Mesothelial cell of epicardium (in vitro differentiated cells): ENCODE measurements at places on chromosomes 7 and 10.

DNA sequence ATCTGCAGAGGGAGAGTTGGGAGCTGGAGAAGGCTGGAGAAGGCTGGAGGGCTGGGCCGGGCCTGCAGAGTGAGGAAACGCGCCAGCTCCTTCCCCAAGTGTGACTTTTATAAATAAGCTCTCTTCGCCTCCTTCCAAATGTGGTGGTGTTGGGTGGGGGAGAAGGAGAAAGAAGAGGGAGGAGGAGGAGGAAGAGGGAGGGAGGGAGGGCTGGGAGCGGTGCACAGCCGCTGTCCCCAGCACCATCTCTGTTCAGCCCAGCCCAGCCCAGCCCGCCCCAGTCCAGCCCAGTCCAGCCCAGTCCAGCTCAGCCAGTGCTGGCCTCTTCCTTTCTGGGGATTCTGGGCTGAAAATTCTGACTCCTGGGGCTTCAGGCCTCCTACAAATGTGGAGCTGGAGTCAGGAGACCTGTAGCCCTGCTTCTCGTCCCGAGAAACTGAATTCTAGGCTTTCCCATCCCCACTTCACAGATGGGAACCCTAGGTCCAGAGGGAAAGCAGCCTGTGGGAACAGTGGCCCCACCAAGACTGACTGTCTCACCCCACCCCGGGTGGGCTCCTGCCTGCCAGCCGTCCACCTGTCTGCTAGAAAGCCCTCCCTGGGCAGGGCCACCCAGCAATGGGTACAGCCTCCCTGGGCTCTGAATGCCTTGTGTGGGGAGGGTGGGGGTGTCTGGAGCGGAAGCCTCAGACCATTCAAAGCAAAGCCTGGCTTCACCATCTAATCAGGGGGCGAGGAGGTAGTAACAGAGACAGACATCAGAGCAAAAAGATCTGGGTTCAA, 2.3 kb downstream of the STX1A start:
- DNase-seq: no peak

DNA sequence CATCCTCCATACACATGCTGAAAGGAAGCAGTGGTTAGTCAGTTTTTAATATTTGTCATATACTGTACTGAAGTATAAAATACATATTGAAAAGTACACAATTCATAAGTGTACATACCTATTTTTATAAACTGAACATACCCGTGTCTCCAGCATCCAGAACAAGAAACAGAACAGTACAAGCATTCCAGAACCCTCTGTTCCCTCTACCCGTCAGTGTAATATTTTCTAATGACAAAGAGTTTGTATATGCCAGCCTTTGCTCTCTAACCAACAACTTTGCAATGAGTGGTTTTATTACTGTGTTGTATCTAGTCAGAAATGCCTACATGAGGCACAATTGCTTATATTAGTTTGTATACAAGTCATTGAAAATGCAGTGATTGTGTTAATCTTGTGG, 18.7 kb upstream of the RAB18 start:
- no peak for DNase-seq

GRCh38 chr10:47378183-47378510, 5.9 kb downstream of the ZNF488 start:
- no peak for DNase-seq

DNA sequence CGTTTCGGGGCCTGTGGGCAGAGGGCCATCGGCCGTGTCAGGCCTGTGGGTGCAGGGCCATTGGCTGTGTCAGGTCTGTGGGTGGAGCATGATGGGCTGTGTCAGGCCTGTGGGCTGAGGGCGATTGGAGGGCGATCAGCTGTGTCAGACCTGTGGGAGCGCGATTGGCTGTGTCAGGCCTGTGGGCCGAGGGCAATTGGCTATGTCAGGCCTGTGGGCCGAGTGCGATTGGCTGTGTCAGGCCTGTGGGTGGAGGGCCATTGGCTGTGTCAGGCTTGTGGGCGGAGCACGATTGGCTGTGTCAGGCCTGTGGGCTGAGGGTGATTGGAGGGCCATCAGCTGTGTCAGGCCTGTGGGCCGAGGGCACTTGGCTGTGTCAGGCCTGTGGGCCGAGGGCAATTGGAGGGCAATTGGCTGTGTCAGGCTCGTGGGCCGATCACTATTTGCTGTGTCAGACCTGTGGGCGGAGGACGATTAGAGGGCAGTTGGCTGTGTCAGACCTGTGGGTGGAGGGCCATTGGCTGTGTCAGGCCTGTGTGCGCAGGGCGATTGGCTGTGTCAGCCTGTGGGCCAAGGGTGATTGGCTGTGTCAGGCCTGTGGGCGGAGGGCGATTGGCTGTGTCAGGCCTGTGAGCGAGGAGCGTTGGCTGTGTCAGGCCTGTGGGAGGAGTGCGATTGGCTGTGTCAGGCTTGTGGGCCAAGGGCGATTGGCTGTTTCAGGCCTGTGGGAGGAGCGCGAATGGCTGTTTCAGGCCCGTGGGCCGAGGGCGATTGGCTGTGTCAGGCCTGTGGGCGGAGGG, 54.1 kb downstream of the DYNC2I1 start:
- no peak for DNase-seq

DNA sequence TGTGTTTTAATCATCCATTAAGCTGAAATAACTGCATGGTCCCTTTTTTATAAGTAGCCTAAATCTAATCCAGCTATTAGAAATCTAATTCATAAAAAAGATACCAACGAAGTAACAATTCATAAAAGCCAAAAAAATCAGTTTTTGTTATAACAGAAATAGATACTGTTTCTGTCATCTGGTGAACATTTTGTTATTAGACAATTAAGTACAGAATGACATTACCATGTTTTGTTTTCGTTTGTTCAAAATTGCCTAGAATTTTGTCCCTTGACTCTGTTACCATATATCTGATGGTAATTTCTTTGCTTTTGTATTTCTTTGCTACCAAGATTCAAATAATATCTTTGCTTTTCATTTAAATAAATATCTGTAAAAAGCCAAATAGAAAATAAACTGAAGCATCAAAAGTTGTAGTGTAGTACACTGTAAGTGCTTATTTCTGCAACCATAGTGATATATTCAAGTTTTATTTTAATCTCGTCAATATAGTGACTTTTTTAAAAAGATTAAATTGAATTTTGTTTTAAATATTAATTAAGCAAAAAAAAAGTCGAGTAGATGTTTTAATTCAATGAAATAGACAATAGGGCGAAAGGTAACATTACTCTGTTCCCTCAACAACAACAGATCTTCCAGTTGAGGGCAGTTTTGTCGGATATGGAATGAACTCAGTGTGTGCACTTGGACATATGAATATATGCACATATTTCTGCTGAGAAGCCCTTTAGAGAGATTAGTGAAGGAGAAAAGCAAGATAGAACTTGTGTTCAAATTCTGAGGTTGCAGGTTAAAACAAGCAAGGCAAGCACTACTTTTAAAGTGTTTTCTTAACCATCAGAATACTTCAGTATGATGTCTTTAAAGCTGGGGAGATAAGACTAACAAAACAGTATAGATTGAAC, 7.9 kb upstream of the IGF2BP3 start:
- DNase-seq: no peak

DNA sequence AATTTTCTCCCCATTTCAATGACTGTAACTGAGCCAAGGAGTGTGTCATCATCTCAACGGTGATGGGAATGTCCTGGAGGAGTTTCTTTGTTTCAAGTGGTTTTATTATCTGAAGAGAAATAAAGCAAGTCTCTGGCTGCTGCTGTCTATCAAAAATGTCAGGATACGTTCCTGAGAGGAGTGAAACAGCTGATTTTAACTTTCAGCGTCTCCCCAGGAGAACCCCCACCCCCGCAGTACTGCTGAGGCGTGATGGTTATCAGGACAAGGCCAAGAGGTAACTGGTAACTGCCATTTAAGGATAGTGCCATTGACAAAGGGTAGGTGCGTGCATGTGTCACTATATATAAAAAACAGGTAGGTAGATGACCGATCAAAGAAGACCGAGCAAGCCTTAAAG, 70.3 kb upstream of the LRGUK start:
- no peak for DNase-seq

DNA sequence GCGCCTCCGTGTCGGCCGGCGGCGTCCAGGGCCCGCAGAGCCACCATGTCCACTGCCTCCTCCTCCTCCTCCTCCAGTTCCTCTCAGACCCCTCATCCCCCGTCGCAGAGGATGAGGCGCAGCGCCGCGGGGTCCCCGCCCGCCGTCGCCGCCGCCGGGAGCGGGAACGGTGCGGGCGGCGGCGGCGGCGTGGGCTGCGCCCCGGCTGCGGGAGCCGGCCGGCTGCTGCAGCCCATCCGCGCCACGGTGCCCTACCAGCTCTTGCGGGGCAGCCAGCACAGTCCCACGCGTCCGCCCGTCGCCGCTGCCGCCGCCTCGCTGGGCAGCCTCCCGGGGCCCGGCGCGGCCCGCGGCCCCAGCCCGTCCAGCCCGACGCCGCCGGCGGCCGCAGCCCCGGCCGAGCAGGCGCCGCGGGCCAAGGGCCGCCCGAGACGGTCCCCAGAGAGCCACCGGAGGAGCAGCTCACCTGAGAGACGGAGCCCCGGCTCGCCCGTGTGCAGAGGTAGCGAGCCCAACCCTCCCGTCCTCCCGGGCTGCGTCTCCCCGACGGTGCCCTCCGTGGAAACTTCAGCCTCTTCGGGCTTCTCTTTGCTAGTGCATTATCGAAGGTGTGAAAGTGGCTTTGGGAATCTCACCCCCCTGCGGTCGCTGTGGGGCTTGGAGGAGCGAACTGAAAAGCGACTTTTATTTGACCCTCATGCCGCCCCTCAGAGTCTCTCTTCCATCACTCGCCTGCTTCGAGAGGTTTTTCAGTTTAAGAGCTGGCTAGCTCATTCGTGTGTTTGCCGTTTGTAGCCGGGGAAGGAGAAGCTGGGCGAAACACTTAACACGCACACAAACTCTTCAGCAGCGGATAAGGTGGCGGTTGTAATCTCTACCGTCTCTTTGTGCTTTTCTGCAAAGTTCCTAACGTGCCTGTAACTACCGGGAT, 975 bp downstream of the GLCCI1 start:
- peak; percentile 21 for DNase-seq

GRCh38 chr10:1380088-1380671, 324.0 kb downstream of the WDR37 start:
- peak; percentile 32 for DNase-seq

- no peak for DNase-seq
Observed at GRCh38 chr7:30036220-30036619, 8.0 kb downstream of the PLEKHA8 start.

DNA sequence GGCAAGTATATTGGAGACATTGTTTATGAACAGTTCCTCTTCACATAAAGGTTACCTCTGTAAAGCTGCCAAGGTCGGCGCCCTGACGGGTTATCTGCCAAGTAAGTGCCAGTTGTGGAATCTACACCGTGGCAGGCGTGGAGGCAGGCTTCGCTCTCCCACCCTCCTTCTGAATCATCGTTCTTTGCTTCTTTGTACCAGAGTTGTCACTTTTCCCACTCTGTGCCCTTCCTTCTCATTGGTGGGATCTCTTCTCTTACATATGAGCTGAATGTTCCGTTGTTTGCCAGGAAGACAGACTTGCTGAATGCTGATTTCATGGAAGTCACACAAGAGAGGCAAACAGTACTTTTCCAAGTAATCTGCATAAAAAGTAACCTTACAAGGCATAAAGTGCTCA, 40.6 kb upstream of the PTPRZ1 start:
- DNase-seq: no peak

- no peak for DNase-seq
Observed at GRCh38 chr7:105677817-105678573, 96.7 kb upstream of the EFCAB10 start.

- no peak for DNase-seq
Observed at GRCh38 chr7:76064208-76064970, 16.5 kb downstream of the MDH2 start.

GRCh38 chr10:1203704-1204103, 147.5 kb downstream of the WDR37 start:
- DNase-seq: no peak

- no peak for DNase-seq
Observed at GRCh38 chr10:113228530-113228929, 278.5 kb downstream of the TCF7L2 start.

- DNase-seq: no peak
Observed at GRCh38 chr10:102540023-102540422, 36.3 kb downstream of the SUFU start.

DNA sequence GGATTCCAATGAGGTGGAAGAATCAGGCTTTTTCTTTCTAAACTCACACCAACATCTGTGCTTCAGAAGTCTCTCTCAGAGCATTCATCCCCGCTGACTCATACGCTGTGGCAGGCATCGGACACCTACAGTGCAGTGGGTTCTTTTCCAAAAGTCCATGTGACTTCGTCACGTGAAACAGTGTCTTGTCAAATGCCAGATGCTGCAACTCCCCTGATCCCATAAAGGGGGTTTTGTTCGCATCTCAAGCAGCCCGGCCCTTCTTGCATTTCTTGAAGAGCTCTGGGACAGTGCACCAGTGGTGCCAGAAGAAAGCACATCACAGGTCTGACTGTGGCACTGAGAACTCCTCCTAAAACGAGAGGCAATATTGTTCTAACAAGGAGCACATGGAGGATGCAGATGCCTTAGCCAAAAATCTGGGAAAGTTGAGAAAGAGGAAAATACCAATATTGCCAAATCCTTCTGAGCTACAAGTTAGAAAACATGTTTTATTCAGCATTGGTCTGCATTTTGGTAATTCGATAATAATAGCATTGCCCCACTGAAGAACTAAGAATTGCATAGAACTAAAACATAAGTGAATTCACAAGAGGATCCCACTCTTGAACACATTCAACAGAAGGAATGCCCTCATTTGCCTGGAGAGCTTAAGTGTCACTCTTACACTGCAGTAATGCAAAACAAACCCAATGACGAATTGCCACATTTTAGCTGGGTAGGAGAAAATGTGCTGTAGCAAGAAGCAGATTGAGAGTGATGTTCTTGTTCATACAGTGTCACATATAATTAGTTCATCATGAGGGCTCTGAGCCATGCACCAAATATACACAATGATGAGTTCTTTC, 204.4 kb downstream of the CXCL12 start:
- no peak for DNase-seq

- peak; percentile 69 for DNase-seq
Observed at GRCh38 chr10:132142396-132143161, 44.2 kb upstream of the DPYSL4 start.

DNA sequence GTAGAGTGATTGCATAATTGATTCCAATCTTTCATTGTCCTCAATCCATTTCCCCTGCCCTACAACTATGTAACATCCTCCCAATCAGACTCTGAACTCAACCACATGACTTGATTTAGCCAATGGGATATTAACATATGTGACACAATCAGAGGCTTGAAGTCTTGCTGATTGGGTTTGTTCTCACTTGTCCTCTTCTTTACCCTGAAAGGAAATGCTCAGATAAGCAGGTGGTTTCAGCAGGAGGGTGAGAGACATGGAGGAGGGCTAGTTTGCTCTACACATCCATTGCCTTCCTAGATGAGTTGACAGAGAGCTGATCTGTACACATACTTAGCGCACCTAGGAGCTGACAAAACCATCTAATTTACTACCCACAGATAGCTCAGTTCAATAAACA, 669.4 kb downstream of the NRG3 start:
- no peak for DNase-seq

- DNase-seq: no peak
Observed at GRCh38 chr10:124588736-124589490, 127.3 kb downstream of the LHPP start.

DNA sequence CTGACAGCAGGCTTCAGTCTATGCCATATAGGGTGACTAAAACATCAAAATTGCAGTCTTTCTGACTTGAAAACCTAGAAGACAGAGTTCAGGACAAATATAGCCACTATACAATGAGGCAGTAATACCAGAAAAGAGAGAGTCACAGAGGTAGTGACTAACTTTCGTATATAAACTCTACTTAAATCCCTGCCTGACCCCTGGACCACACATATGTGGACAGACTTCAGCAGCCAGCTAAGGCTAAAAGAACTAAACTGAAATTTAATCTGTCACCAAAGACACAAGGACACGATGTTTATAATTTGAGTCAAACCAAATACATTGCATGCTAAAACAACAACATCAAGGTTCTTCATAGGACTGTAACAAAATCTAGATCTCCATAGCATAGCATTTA, 64.6 kb upstream of the MACROH2A2 start:
- DNase-seq: no peak

- DNase-seq: no peak
Observed at GRCh38 chr7:118429141-118429540, 204.6 kb downstream of the ANKRD7 start.
